CD4-positive, alpha-beta T cell treated with Interleukin-4 for 1 hour (primary cell): ENCODE measurements at places on chromosomes 2 and 18.

GRCh38 chr2:233202531-233202944 is 48.9 kb upstream of the ATG16L1 start:
- no peak for DNase-seq

DNA sequence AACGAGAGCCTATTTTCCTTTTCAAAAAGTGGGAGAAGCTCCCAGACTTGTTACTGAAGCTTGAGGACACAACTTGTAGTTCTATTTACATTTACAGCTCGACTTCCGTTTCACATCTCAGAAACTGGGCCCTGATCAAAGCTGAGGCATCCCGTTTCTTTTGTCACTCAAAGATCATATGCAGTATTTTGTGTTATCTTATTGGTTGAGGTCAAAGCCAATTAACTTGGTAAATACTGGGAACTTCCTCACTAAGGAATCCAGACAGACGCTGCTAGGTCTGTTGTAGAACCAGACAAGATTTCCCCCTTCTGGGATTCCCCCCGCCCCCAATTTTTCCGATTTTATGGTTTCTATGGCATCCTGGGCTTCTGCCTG is 50.3 kb downstream of the TSN start:
- no peak for DNase-seq

DNA sequence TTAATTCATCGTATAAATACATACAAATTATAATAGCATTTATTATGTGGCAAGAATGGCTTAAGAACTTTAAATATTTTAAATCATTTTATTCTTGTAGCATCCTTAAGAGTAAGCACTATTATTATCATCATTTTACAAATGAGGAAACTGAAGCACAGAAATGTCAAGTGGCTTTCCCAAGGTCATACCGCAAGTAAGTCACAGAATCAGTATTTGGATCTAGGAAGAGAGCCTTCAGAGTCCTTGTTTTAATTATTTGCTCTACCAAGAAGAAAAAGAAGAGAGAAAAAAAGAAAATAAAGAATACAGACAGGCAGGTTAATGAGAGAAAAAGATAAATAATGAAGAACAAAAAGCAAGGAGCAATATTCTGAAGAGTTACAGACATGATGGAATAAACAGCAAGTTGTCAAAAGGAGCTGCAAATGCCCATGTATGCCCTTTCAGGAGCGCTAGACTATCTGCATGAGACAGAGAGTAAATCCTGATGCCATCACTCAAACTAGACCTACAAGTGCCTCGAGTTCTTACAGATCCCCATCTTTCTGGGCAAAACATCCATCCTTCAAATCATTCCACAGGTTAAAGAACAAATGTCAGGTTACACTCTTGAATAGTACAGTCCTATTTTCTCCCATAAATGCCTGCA is 57.8 kb upstream of the ETAA1 start:
- no peak for DNase-seq

DNA sequence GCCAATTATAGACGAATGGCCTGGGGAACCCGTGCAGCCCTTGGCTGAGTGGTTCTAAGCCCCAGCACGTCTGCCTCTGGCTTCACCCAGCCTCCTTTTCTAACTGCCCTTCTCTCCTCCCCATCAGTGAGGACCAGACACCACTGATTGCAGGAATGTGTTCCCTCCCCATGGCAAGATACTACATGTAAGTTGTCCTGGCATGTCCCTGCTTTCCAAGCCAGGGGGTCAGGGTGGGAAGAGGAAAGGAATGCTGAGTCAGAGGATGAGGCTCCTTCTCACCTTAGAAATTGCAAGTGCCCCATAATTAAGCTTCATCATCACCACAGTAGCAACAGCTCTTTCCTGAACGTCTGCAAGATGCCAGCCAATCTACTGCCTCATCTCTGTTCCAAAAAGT is 4.8 kb downstream of the IL1F10 start:
- DNase-seq, result no peak

DNA sequence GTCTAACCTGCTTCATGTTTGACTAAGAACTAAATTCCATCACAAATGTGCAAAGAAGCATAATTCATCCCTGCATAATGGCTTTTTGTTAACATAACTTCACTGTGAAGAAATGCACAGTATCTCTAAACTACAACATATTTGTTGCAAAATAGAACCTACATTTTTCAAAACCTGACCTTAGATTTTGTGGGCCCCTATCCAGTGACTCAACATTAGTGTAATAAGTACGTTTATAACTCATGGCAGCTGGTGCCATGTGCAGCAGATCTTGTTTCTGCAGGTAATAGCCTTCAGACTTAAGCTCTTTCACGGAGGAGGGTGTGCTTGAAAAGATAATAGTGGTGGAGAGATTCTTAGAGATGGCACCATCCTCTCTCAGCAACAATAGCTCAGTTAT is 28.6 kb upstream of the VWC2L start:
- DNase-seq, result no peak
